ENCODE measurements at places on chromosomes 1 and 21. TPM values are rescaled to one million over a fixed set of nuclear protein-coding genes. Genes with fewer than 3 reads are reported as not detected.

ITPKB gene
- 37.2 TPM for total RNA-seq

MSTO1 gene
- 52.5 TPM for total RNA-seq

UMODL1 gene
- total RNA-seq: not detected

PTGFR gene
- total RNA-seq: 0.14 TPM

LCE1D gene
- not detected for total RNA-seq

ZC3H12A gene
- total RNA-seq: 6.3 TPM

APOBEC4 gene
- total RNA-seq: not detected

PODN gene
- total RNA-seq: 2.0 TPM

DDR2 gene
- total RNA-seq: 30.8 TPM

VASH2 gene
- 1.4 TPM for total RNA-seq

LRRIQ3 gene
- total RNA-seq: 1.1 TPM

ATP1A4 gene
- not detected for total RNA-seq
